Stimulated activated CD4-positive, alpha-beta T cell treated with anti-CD3 and anti-CD28 coated beads, Interleukin-1b, Interleukin-23, amount 100 ng/mL, for 1 hour (primary cell): ENCODE measurements at places on chromosomes 3 and 15.

DNA sequence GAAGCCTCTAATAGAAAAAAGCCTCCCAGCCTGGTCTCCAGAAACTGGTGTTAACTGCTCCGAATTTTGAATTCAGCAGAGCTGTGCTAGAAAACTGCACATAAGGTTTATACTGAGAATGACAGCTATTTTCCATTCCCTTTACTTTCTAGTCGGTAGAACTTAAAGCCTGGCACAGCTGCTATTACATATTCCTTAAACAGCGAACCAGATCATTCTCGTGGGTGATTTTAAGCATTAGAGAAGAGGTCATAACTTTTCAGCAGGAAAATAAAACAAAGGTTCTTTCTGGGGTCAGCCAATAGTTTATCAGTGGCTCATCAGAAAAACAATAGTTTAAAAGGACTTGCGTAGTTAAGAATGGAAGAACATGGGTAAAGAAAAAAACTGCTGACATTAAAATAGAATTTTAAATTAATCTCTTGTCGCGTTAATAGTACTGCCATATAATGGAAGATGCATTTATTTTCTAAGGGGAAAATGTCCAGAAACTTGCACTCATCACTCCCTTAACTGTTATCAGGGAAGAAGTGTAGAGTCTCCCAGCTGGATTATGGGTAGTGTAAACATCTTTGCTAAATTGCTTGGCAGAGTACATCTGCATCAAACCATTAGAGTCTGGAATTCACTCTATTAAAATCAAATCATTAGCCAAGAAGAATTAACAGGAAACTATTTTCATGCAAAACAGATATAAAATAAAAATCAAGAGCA, 7.9 kb downstream of the VGLL4 start:
- DNase-seq = no peak

DNA sequence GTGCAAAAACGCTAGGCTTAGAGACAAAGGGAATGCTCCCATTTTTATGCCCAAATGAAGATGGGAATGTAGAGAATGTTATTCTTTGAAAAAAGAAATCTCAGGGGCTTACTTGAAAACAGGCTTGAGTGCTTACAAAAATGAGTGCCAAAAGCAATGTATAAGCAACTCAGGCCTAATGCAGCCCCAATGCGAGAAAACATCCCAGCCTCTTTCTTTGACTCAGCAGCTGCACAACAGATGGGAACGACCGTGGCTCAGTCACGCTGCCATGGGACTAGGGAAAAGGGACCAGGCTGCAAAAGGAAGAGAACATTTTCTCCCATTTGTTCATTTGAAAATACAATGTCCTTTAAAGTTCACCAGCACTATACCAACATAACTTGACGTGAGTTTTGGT, 246.4 kb upstream of the LRIG1 start:
- DNase-seq = no peak

- no peak for DNase-seq
Observed at GRCh38 chr15:61115241-61115640, 113.9 kb downstream of the RORA start.

DNA sequence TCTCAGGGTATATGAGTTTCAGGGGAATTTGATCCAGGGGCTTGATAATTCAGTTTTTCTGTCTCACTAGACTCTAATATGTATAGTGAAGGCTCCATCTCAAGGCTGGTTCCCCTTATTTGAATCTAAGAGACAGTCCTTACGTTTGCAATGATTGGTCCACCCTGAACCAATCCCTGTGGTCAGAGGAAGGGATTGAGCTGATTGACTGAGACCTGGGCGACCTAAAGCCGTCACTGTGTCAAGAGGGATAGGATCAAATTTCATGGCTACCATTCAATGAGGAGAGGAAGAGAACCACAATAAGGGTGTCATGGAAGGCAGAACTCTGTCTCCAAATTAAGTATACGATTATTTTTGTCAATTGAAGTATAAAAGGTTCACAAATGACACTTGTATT, 16.3 kb downstream of the NUDT16 start:
- no peak for DNase-seq

GRCh38 chr3:171383206-171384018, 76.8 kb downstream of the TNIK start:
- DNase-seq = no peak

DNA sequence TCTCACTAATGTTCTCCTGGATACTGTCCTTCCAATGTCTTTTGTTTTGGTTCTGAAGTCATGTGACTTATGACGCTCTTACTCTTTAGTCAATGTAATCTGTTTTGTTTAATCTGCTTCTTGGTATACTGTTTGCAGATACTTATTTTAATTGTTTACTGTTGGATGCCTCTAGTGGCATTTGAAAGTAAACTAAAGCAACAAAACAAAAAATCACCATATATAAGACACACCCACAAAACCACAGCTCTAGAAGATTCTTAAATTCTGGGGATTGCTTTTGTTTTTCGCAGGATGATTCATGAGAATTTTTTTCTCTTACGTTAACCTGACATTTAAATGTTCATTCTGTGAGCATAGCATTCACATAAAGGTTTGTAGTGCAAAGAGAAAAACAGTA, 16.8 kb downstream of the SLC25A26 start:
- DNase-seq = no peak

- no peak for DNase-seq
Observed at GRCh38 chr3:124964387-124964786, 29.8 kb upstream of the MUC13 start.

GRCh38 chr3:176935194-176935888, 261.9 kb downstream of the TBL1XR1 start:
- DNase-seq = no peak

GRCh38 chr15:82726816-82727215, 17.1 kb upstream of the AP3B2 start:
- no peak for DNase-seq

DNA sequence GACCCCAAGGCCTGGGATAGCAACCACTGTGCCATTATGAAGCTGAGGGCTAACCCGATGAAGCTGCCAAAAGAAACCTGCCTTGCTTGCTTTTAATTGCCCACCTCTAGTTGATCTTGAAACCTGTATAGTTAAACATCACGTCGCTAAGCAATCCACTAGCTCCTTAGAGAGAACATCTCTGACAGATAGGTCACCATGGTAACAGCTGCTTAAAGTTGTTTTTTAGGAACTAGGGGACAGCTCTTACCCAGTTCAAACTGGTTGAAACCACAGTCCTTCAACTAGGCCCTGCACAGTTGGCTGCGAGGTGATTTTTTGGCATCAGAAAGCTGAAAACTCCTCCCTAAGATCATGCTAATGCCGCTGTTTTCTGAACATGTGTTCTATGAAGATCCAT, 135.7 kb downstream of the EBLN2 start:
- DNase-seq = no peak

- DNase-seq = no peak
Observed at GRCh38 chr3:61725851-61726333, 164.5 kb downstream of the PTPRG start.

GRCh38 chr15:66715720-66716655, 14.0 kb downstream of the SMAD6 start:
- no peak for DNase-seq

GRCh38 chr3:78641703-78642102, 1126.1 kb downstream of the ROBO1 start:
- DNase-seq = no peak

DNA sequence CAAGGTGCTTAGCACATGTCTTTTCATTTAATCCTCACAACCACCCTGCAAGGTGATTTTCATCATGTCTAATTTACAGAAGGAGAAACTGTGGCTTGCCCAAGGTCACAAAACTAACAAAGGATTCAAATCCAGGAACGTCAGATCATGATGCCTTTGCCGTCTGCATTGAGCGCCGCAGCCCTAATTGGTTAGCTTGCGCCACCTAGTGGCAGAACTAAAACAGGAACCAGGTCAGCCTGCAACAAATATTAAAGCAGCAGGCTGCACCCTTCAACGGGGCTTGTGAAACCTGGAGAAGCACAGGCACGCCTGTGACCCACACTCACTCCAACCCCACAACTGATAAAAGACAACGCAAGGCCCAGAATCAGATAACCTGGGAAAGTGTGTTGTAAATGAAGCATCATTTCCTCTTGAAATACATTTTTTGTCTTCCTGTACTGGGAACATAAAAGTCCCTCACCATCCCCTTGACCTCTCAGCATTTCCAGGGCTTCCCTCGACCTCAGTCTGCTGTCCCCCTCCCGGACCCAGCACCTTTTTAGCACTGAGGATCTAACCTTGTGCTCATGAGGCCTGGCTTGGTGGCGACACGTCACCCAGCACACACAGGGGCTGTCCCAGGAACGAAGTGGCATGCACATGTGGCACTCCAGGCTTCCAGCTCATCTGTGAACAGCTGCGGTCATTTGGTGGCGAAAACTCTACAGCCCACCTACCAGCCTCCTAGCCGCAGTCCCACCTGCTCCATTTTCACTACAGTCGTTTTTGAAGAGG, 17.3 kb downstream of the DPH3 start:
- DNase-seq = peak; percentile 44

DNA sequence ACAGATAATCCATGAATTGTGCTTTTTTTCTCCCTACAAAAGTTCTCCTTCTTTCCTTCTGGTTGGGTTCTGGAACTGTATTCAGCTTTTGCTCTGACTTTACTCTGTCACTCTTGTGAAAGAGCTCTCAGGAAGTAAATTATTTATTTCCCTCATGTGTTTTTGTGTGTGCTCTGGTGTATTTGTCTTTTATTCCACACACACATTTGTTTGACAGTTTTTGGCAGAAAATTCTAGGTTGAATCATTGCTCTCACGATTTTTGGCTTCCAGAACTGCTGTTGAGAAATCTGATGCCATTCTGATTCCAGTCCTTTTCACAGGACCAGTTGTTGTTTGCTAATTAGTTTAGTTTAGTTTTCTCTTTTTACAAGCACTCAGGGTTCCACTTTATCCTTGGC, 172.8 kb downstream of the PLCH1 start:
- no peak for DNase-seq

DNA sequence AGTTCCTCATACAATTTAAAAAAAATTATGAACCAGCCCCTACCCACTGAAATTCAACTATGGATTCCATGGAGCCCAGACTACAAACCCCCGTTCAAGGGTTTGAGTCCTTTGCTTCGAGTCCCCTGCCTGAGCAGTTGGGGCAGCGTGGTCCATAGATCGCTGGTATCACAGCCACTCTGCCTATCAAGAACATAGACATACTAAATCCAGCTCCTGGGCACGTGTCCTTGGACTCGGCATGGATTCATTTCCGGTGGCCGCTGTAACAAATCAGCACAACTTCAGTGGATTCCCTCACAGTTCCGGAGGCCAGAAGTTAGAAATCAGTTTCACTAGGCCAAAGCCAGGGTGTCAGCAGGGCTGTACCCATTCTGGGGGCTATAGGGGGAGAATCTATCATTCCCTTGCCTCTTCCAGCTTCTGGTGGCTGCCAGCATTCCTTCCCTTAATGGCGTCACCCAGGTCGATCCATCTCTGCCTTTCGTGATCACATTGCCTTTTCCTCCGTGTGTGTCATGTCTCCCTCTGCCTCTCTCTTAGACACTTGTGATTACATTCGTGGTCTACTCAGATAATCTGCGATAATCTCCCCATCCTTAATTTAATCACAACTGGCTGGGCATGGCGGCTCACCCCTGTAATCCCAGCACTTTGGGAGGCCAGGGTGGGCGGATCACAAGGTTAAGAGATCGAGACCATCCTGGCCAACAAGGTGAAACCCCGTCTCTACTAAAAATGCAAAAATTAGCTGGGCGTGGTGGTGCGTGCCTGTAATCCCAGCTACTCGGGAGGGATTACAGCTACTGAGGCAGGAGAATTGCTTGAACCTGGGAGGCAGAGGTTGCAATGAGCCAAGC, 4.6 kb upstream of the TMEM44 start:
- DNase-seq = no peak

DNA sequence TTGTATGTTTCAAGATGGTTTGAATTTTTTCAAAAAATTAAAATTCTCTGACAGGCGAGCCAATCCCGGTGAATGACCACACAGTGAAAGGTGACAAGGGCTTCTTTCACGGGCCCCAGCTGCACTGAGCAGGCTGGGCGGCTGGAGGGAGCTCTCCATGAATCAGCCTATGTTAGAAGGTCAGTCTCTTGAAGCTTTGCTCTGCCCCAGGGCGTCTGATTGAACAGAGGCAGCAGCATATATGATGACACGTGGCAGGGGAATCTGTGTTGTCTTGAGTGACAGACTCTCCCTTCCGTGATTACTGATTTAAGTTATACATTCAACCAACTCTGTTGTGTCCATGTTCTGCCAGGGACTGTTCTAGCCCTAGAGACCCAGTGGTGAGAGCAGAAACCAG, 51.5 kb downstream of the ISG20 start:
- no peak for DNase-seq

DNA sequence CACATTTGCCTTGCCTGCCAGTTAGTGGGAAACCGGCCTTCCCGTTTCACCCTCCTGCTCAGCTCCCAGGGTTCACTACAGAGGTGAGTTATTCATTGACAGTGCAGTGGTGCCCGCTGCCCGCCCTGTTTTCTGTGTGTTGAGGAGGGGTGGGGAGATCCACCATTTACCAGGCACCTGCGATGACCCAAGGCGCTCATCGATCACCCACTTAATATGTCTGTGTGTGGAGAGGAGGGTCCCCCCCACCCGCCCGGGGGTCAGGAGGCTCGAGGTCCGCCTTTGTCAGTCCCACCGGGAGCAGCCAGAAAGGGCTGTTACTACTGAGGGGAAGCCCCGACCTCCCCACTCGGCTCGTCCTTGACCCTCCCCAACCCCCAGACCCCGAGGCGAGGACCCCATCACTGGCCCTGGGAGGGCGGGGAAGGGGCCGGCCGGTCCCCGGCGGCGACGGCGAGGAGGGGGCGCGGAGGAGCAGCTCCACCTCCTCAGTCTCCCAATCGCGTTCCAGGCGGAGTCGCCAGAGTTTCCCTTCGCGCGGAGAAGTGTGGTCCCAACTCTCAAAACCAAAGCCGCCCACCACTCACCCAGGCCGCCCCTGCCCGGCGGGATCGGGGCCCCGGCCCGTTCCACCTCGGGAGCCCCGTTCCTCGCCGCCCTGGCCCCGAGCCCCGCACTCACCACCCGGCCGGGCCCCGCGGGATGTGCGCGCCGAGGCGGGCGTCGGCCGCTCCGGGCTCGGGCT, 1.1 kb downstream of the PLXNB1 start:
- no peak for DNase-seq

DNA sequence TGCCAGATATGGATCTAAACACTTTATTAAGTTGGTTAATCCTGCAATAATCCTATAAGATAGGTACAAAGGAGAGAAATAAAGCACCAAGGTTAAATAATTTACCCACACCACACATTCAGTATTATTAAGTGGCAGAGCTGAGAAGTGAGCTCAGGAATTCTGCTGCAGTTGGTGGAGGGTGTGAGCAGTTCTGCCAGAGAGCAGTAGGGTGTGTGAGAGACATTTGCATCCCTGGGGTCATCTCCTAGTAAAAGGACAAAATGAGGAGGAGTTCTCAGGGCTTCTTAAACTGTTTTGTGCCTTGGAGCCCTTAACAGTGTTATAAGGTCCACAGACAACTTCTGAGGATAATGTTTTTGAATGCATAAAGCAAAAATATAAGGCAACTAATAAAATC, 484.5 kb downstream of the TAFA4 start:
- DNase-seq = no peak
